ENCODE measurements at places on chromosomes 7 and 10.

- no peak for DNase-seq
Measured at GRCh38 chr10:86518781-86519180, 2.8 kb downstream of the WAPL start.

- no peak for DNase-seq
Measured at GRCh38 chr7:65238785-65239184, 134.9 kb upstream of the ZNF92 start.

DNA sequence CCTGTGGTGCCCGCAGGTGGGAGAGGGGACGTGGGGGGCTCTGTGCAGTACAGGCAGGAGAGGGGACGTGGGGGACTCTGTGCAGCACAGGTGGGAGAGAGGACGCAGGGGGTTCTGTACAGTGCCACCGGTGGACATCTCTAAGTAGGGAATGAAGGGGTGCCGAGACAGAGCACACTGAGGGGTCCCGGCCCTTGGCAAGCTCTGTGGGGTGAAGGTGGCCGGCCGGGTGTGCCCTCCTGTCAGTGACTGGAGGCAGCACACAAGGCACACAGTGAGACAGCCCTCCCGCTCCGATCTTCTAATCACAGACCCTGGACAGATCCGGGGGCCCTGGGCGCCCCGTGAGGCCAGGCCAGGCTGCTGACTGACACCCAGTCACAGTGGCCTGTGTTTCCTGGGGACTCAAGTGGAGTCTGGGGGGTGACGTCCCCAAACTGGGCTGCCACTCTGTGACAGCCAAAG, 11.2 kb downstream of the GPR146 start:
- DNase-seq = no peak

DNA sequence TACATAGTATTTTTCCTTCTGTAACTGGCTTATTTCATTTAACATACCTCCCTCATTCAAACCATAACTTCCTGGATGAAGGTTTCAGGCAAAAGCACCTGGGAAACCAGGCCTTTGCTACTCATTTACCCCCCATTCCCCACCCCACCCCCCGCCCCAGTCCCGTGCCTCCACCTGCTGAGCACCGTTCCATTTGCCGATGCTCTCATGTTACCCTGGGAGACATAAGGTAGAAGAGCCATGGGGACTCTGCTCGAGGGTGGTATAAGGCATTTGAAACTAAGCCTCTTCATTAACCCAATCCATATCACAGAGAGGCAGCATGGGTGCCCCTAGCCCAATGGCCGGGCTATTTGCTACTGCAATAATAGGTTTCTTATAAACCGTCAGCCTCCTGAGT, 22.2 kb upstream of the MCM10 start:
- DNase-seq = no peak

GRCh38 chr7:71488308-71488707, 356.4 kb downstream of the GALNT17 start:
- no peak for DNase-seq

DNA sequence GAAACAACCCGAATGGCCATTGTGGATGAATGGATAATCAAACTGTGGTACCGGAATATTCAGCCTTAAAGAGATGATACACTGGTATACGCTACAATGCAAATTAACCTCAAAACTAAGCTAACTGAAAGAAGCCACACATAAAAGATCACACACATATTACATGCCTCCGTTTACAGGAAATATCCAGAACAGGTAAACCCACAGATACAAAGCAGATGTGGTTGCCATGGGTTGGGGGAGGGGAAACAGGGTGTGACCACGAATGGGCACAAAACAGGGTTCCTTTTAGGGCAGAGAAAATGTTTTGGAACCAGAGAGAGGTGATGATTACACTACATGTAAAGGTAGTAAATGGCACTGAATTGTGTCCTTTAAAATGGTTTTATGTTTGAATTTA, 16.6 kb downstream of the ESYT2 start:
- DNase-seq = no peak

DNA sequence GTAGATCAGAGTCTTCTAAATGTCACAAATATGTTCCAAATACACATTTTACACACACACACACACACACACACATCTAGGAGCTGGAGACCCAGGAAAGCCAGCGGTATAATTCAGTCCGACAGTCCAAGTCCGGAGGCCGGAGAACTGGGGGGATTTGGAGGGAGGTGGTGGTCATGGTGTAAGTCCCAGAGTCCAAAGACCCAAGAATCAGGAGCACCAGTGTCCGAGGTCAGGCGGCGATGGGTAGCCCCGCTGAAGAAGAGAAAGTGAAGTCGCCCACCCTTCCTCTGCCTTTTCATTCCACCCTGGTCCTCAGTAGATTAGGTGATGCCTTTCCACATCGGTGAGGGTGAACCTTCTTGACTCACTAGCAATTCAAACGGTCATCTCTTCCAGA, 154.8 kb downstream of the CAMK1D start:
- DNase-seq = no peak

- DNase-seq = no peak
Measured at GRCh38 chr10:56522166-56522565, 161.1 kb upstream of the ZWINT start.

- DNase-seq = no peak
Measured at GRCh38 chr10:81136261-81136660, 598.6 kb downstream of the SH2D4B start.

GRCh38 chr7:69108097-69108496, 490.2 kb upstream of the AUTS2 start:
- no peak for DNase-seq

DNA sequence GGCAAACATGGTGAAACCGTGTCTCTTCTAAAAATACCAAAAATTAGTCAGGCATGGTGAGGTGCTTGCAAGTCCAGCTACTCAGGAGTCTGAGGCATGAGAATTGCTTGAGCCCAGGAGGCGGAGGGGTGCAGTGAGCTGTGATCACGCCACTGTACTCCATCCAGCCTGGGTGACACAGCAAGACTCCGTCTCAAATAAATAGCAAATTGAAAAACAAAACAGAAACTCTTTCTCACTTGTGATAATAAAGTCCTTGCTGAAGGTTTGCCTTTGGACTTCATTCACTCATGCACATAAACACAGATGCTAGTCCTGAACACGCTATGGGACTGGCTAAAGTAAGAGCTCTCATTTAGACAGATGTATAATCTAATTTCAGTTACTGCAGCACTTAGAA, 37.6 kb downstream of the ANK3 start:
- no peak for DNase-seq

GRCh38 chr10:96826438-96826837, 5.7 kb upstream of the LCOR start:
- no peak for DNase-seq

DNA sequence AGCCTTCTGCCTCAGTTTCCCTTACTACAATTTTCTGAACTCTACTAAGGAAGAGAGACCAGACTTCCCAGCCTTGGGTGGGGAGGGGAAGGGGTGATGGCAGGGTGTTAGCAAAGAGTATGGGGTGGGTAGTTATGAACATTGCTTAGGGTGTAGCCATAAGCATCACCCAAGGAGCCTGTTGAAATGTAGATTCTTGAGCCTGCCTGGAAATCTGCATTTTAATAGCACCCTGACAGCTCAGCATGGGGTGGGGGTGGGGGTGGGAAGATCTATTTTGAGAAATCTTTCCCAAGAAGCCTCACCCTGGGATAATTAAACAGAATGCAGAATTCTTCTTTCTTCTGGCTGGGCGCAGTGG, 164.8 kb downstream of the NRF1 start:
- no peak for DNase-seq

GRCh38 chr10:23069019-23069815, 26.2 kb upstream of the MSRB2 start:
- DNase-seq = no peak

DNA sequence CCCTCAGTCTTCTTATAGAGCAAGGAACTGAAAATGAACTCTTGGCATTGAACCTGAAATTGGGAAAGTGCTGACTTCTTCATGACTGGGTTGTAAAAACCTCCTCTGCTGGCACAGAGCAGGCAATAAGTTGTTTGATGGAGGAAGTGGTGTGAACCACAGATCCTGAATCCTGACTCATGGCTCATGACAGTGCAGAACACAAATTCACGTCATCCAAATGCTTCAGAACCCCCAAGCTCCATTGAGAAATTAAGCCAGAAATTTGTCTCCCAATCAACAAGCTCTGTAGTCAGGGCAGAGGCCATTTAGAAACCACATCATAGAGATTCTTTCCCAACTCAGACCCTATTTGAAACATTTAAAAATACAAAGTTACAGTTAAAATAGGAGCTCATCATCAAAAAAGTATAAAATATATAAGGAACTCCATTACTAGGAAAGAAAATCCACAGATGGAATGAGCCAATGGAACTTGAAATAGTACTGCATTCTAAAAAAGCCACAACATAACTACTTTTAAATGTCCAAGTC, 10.3 kb upstream of the STK17A start:
- DNase-seq = no peak

GRCh38 chr10:82150123-82150900, 275.3 kb downstream of the NRG3 start:
- no peak for DNase-seq

DNA sequence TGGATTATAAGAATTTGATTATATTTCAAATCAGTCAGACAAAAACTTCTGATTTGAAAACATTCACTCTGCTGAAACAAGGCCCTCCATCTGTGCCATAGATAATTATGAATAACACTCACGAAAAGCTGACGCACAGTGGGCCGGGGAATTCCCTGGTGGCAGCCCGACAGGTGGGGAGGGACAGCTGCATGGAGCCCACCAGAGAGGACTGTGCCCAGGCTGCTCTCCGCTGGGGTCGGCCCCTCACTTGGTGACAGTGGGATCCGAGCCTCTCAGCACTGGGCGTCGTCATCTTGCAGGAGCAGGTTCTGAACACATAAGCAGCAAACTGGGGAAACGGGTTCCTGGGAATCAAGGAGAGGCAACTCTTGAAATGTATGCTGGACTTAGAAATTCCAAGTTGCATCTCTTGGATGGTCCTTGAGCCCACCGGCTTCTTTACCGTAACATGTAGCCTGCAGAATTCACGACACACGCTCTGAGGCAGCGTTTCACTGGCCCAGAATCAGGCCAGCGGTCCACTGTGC, 41.4 kb downstream of the AFAP1L2 start:
- DNase-seq = no peak

GRCh38 chr10:110091830-110092229, 84.0 kb downstream of the ADD3 start:
- no peak for DNase-seq

DNA sequence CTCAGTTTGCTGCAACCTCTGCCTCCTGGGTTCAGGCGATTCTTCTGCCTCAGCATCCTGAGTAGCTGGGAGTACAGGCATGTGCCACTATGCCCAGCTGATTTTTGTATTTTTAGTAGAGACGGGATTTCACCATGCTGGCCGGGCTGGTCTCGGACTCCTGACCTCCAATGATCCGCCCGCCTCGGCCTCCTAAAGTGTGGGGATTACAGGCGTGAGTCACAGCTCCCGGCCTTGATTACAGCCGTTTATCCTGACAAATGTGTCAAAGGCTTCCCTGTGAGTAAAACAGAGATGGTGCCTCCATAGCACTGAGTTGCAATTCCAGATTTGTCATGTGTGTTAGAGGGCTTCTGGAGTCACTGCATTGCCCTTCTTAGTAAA, 273.7 kb downstream of the CCDC3 start:
- no peak for DNase-seq

- DNase-seq = no peak
Measured at GRCh38 chr7:44313621-44314031, 11.8 kb downstream of the CAMK2B start.

DNA sequence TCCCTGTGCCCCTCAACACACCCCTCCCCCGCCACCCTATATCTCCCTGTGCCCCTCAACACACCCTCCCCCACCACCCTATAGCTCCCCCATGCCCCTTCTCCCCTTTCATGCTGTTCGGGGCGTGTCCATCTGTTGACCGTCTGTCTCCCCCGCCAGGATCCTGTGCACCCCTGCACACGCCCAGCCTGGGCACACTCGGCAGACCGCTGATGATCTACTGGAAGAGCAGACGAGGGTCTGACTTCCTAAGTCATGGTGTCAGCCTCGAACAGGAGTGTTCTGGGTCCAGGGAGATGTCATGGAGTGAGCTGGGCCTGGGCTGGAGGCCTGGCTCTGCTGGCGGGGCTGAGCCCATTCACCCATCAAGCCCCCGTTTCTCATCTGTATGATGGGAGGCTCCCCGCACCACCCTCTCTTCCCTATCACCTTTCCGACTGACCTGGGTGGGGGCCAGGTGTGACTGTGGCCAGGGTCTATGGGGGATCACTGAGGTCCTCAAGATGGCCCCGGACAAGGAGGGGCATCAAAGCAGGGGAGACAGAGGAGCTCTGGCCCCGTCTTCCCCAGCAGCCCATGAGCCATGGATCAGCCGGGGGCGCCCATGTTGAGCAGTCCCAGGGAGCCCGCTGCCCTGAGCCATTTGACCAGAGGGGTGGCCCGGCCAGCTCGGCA, 48.3 kb downstream of the PDGFA start:
- no peak for DNase-seq

- DNase-seq = no peak
Measured at GRCh38 chr10:93601146-93601773, at the start of gene RBP4. RBP4 (minus strand) TSS chr10:93601235; CDS start chr10:93601028, 207 bp downstream.

- DNase-seq = no peak
Measured at GRCh38 chr10:61456095-61456789, 3.1 kb upstream of the TMEM26 start.

DNA sequence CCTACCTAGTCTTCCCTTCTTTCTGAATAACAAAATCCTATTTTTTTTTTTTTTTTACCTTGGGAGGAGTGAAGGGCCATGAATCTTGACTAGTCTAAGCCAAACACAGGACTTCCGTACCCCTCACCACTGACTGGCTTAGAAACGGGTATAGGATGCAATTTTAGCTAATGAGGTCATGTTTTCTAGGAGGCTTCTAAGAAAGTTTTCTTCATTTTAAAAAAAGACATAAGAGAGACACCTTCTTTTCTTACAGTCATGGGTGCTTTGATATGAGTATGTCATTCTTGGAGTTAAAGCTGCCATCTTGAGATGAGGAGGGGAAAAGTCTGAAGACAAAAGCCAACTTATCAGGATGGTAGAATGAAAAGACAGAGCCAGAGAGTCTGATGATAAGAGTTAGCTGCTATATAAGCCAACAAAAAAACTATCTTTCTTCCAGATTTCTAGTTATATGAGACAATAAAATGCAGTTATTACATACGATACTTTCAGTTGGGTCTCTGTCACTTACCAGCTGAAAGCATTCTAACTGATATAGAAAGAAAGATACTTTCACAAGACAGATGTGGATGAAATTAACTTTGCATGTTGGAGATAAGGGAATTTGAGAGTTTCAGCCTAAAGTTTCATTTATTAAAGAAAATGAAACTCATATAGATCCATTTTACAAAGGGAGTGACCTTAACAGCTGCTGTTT, 34.0 kb downstream of the ZNF438 start:
- no peak for DNase-seq

- DNase-seq = no peak
Measured at GRCh38 chr10:131046194-131046593, 265.3 kb downstream of the TCERG1L start.

- DNase-seq = no peak
Measured at GRCh38 chr7:130329681-130330080, 14.9 kb upstream of the CPA5 start.

- DNase-seq = no peak
Measured at GRCh38 chr10:130545697-130546096, 409.5 kb downstream of the GLRX3 start.

- peak; percentile 35 for DNase-seq
Measured at GRCh38 chr7:16644636-16645592, 640 bp downstream of the ANKMY2 start.

Measured in activated gamma-delta T cell treated with anti-CD3 and anti-CD28 coated beads, Interleukin-2, amount 50 U/mL, for 16 hours (primary cell).